ENCODE measurements at places on chromosomes 13 and 19. TPM values are rescaled to one million over a fixed set of nuclear protein-coding genes. Genes with fewer than 3 reads are reported as not detected.

KCNJ14 gene
- 0.34 TPM for total RNA-seq

CCDC9 gene
- total RNA-seq: 36.7 TPM

KLK15 gene
- total RNA-seq: 4.5 TPM

LRRC4B gene
- 1.2 TPM for total RNA-seq

ECSIT gene
- 64.5 TPM for total RNA-seq

RTBDN gene
- total RNA-seq: 0.49 TPM

DNA sequence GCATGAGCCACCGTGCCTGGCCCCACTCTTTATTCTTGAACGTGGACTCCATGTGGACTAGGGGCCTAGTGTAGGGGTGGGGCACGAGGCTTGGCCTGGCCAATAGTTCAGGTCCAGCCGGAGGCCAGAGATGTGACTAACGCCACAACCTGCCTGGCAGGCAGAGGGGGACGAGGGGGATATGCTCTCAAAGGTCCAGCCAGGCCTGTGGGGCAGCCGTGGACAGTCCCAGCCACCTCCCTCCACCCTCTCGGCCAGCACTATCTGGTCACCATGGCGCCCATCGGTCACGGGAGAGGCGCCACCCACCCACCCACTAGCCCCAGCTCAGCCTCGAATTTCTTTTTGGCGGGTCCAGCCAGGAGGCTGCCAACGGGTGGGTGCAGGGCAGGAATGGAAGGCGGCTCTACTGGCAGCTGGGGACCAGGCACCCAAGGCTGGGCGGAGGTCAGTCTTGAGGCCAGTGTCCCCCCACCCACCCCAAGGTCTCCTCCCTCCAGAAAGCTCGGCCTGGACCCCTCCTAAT is 2.2 kb upstream of the CERS1 start:
- DNase-seq: no peak

GRCh38 chr19:1657746-1658145 is 5.3 kb upstream of the TCF3 start:
- no peak for DNase-seq

DNA sequence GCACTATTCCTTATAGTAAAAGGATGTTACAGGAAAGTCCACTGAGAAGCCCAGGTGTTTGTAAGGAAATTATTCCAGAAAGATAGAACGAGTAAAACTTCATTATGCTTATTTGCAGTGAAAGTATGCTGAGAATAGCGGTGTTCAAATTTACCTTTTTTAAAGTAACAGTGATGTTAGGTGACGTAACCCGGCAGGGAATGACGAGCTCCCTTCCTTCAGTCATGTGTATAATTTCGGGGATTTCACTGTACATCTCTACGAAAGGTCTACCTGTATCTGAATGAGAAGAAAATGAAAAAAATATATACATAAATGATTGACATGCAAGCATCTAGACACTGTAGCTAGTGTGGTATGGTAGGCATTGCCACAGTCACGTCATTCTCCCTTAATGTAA is 56.9 kb downstream of the FLT1 start:
- no peak for DNase-seq

GRCh38 chr13:50140153-50140552 is 124.9 kb downstream of the KCNRG start:
- DNase-seq: no peak

- DNase-seq: no peak
Observed at GRCh38 chr13:107066355-107066754, 498.4 kb upstream of the ARGLU1 start.

- peak; percentile 57 for DNase-seq
Observed at GRCh38 chr13:80341756-80342370, 937 bp upstream of the SPRY2 start.

DNA sequence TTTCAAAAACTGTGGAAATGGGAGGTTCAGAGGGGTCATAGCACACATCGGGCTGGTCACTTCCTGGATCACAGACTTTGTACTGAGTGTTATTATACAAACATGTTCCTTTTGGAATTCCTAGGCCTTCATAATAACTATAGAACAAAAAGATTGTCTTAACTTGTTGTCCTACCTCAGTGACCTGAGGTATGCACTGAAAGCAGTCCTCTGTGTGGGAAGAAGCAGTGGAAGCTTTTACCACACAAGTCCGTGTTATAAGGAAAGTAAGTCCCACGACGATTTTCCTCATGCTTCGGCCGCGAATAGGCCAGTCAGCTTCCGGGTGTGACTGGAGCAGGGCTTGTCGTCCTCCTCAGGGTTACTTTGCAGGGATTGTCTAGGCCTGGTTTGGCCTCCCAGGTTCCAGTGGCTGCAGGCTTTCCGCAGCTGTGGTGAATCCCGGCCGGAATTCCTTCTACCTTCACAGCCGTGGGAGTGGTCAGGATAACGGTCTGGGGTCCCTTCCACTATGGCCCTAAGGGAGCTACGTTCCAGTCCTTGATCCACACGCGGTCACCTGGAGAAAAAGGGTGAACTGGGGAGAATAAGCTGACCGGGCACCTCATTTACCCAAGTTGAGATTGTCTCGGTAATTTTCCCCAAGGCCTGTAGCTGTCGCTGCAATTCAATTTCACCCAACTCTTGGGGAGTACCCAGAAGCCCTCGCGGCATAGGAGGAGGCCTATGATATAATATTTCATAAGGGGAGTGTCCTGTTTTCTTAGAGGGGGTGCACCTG is 16.0 kb downstream of the NAPSA start:
- DNase-seq: no peak

- no peak for DNase-seq
Observed at GRCh38 chr13:102697929-102698648, 3.2 kb upstream of the METTL21C start.

DNA sequence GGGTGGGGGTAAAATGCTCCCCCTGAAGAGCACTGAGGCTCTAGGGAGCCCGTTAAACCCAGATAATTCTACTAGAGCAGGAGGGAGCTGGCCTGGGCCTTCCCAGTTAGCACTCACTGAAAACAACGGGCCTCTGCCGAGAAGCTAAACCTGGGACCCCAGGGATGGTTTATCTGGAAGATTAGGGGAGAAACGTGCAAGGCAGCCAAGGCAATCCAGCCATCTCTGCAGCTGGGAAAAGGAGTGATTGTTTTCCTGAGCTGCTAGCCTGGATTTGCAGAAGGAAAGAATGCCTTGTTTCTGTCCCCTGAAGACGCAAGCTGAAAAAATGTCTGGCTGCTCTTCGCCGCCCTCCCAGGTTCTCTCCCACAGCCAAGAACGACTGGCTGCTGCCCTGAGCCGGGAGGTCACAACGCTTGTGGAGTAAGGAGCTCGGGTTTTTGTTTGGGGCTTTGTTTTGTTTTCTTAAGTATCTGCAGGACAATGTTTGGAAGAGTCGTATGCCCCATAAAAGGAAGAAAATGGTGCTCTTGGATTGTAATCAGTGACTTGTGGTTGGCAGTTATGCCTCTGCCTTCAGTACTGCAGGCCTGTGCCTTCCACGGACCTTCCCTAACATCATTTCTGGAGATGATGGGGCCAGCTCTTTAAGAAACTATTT is 31.5 kb downstream of the COL4A2 start:
- DNase-seq: no peak

- no peak for DNase-seq
Observed at GRCh38 chr13:79222427-79223205, 183.4 kb downstream of the RBM26 start.

GRCh38 chr19:6058518-6059201 is 51.6 kb downstream of the RFX2 start:
- DNase-seq: no peak

DNA sequence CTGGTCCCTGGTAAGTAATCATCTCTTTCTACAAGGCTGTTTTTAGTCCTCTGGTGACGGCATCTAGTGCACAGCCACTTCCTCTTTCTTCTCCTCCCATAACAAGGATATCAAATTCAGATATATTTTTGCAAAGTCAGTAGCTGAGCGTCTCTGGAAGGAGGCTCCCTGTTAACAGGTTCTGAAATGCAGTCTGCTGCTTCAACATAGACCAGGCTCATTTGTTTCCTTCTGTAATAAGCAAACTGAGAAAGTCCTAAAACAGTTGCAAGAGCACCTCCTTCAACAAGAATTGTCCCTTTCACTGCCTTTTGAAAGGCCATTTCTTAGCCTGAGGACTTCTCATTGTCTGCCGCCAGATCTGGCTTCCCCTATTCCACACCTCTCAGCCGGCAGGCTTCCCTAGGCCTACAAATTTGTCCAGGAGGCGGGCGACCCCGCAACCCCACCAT is 7.4 kb upstream of the ZSCAN5A start:
- no peak for DNase-seq

- DNase-seq: no peak
Observed at GRCh38 chr19:14107581-14108461, 9.7 kb downstream of the PRKACA start.

DNA sequence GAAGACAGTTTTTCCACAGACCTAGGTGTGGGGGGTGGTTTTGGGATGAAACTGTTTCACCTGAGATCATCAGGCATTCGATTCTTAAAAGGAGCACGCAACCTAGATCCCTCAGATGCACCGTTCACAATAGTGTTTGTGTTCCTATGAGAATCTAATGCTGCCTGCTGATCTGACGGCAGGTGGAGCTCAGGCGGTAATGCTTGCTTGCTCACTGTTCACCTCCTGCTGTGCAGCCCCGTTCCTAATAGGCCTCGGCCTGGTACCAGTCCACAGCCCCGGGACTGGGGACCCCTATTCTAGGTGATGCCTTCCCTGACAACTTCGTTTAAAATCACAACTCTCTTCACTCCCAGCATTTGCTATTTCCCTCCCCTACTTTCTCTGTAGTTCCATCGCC is 149.6 kb downstream of the IER2 start:
- no peak for DNase-seq

GRCh38 chr13:102805680-102806079 is 6.8 kb downstream of the BIVM start:
- no peak for DNase-seq

- no peak for DNase-seq
Observed at GRCh38 chr13:114269281-114269770, 12.1 kb upstream of the UPF3A start.

DNA sequence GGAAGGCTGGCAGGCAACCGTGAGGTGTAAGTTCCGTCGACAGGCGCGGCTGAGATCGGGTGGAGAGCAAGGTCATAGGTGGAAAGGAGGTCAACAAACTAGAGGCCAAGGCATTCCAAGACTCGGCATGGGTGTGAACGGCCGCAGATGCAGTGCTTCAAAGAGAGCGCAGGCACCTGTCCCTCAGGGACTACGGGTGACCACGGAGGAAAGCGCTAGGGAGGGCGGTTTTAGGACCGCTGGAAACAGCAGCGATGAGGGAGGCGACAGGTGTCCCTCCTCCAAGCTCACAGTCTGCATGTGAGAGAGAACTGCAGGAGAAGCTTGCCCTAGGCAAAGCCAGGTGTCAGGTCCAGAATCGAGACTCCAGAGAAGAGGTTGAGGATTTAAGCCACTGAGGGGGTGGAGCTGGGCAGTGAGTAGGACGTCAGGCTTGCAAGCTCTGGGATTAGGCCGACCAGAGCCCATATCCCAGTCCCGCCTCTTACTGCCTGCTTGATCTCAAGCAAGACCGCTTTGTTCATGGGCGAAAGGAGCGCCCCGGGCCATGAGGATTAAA is 1.6 kb upstream of the MLNR start:
- no peak for DNase-seq

DNA sequence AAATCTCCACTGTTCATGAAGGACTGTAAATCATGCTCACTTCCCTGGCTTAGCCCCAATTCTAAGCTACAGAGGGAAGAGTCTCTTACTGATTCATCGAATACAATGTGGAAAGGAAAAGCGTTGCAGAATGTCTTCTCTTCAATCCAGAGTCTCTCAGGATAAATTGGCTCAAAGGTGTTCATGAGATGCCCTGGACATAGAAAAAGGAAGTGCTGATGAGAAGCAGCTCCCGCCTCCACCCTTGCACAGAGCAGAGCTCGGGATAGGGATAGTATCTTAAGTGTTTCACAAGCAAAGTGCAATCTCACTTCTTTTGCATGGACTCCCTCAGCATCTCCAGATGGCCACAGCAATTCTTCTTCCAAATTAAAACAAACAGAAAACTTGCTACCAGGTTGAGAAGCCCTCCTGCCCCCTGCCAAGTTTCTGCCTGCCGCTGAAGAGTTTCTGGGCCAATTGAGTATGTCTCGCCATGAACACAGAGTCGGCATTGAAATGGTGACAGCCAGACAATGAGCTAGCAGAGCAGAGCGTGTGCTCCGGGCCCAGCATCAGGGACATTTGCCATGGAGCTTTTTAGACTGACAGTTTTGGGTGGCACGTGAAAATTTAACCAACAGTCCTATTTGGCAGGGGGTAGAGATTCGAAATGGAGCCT is 85.7 kb downstream of the C13orf42 start:
- DNase-seq: no peak

DNA sequence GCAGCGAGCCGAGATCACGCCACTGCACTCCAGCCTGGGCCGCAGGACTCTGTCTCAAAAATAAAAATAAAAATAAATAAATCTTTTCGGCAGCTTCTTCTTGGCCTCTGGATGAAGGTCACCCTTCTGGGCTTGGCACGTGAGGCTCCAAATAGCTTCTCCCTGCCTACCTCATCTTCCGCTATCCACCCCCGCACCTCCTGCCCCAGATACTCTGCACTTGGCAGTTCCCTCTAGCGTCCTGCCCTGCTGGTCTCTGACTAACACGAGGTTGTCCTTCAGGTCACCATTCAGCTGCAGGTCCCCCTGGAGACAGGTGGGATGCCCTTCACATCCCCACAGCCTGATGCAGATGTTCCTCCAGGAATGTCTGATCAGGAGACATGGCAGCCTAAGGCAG is 8.5 kb upstream of the CCL25 start:
- DNase-seq: no peak

DNA sequence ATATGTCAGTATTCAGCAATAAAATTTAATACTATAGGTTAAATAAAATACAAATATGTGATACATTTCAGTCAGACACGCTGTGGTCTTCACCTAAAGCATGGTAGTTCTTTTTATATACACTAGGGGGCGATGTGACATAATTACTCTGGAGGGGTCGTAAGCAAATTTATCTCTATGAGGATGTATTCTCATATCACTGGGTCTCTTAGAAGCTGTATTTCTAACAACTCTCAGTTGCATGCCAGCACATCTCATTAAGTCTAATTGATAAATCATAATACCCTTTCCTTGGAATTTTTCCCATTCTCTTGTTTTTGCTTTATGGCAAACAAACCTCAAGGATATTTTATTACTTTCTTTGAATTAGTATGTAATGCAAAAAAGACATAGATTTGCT is 3.9 kb upstream of the PCDH17 start:
- no peak for DNase-seq

- no peak for DNase-seq
Observed at GRCh38 chr19:39236527-39236926, 8.3 kb downstream of the IFNL3 start.

- no peak for DNase-seq
Observed at GRCh38 chr19:38488776-38489481, 55.4 kb downstream of the RYR1 start.

Measured in left colon (tissue), 2 donors.